ENCODE measurements at places on chromosomes 6 and 20.

GRCh38 chr20:34285450-34285849 is 17.7 kb downstream of the AHCY start:
- no peak for DNase-seq

GRCh38 chr6:105880030-105880492 is 206.1 kb upstream of the PRDM1 start:
- no peak for DNase-seq

- DNase-seq = no peak
Measured at GRCh38 chr20:4563534-4563933, 158.2 kb upstream of the PRND start.

DNA sequence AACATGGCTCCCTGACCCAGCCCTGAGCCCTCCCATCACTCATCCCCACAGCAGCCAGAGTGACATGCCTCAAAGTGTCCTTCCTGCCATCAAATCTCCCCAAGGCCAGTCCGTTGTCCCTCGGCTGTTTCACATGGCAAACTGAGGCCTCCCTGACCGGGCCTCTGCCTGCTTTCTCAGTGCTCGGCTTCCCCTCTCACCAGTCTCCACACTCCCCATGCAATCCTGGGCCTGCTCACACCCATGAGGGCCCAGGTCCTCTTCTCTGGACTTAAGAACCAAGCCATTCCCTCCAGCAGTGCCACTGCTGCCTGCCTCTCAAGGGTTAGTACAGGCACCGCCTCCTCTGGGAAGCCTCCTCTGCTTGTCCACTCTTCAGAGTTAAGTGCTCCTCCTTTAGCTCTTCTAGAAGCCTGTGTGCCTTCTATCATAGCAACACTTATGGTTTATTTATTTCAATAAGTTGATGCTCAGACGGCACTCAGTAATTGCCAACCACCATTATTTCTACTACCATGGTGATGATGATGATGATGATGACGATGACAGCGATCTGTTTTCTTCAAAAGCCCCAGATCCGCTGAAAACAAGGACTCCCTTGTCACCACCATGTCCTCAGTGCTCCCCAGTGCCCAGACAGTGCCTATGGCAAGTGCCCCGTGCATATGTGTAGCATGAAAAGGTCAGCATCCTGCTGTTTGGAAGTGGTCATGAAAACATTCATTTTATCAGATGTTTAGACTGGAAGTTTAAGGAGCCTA is 449.0 kb downstream of the CDH26 start:
- DNase-seq = no peak

- DNase-seq = no peak
Measured at GRCh38 chr6:17012421-17013225, 89.2 kb upstream of the STMND1 start.

DNA sequence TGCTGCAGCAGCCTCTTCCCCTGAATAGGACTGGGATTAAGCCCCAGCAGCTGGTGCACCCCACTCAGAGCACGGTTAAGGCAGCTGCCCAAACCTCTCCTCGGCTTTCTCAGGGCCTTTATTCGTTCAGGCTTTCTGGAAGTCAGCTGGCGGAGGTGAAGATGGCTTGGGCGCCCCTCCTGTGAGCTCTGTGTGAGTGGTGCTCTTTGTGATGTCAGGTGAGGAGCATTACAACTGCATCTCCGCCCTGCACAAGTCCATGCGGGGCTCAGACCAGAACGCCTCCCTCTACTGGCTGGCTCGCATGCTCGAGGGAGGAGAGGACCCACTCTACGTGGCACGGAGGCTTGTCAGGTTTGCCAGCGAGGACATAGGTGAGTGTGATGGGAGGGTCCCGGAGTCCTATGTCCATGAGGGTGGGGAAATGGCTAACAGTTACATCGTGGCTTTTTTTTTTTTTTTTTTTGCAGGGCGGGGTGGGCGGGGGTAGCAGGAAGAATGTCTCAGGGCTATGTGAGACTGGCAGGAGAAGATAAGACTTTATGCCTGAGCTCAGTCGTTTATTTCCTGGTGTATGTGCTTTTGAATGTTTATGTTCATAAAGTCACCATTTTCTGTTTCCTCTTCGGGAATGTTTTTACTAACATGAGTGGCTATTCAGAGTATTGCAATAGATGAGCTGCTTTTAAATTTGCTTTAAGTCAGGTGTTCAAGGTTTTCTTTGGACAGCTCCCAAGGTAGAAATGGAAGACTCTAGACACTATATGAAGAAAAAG is 18.2 kb downstream of the WRNIP1 start:
- no peak for DNase-seq

DNA sequence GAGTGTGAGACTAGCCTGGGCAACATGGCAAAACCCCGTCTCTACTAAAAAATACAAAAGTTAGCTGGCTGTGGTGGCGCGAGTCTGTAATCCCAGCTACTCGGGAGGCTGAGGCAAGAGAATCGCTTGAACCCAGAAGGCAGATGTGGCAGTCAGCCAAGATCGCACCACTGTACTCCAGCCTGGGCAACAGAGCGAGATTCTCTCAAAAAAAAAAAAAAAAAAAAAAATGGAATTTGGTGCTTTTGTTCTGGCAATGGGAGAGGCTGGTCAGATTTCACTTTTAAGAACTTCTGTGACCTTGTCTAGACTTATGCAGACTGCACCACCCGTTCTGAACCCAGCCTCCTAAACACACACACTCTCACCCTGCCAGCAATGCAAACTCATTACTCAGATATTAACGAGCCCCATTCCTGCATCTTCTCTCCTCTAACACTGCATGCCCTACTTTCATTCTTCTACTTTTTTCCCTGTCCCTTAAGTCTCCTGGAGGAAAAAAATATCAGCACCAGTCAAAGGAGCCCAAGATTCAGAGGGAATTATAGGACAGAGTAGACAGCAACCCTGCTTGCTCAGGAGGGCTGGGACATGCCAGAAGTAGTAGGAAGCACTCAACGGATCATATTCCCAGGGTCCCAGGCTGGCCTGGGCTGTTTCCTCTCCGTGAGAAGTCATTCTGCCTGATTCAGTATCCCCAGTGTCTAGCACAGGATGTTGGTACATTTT is 4.4 kb downstream of the MOCS1 start:
- DNase-seq = no peak

GRCh38 chr6:15977050-15977449 is 151.8 kb upstream of the MYLIP start:
- no peak for DNase-seq
